ENCODE measurements at places on chromosomes 1 and 21.
A peak's percentile ranks its signal among the peaks of the same experiment; 100 is the strongest.

GRCh38 chr1:8482979-8483381 lies 165.1 kb downstream of the SLC45A1 start:
- DNase-seq = no peak

- no peak for DNase-seq
Observed at GRCh38 chr1:1815606-1816281, 37.5 kb upstream of the NADK start.

- peak; percentile 33 for DNase-seq
Observed at GRCh38 chr1:159991513-159991912, 37.5 kb upstream of the SLAMF9 start.

- DNase-seq = no peak
Observed at GRCh38 chr21:46431448-46431847, 27.2 kb upstream of the DIP2A start.

- no peak for DNase-seq
Observed at GRCh38 chr1:200665861-200666260, 3.8 kb downstream of the DDX59 start.

DNA sequence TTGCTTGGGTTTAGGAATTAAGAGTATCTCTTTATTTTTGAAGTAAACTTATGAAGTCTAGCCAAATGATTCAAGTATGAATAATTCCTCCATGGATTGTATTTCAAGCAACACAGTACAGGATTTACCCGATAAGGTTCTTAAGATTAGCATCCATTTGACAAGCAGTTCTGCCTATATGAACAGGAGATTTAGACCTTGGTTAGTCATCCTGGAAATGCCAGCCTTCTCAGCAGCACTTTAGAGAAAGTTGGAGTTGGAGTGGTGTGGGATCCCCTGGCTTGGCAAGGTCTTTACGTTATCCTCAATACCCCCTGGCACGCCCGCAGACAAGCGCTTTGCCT lies 1.6 kb downstream of the BCAR3 start:
- no peak for DNase-seq

DNA sequence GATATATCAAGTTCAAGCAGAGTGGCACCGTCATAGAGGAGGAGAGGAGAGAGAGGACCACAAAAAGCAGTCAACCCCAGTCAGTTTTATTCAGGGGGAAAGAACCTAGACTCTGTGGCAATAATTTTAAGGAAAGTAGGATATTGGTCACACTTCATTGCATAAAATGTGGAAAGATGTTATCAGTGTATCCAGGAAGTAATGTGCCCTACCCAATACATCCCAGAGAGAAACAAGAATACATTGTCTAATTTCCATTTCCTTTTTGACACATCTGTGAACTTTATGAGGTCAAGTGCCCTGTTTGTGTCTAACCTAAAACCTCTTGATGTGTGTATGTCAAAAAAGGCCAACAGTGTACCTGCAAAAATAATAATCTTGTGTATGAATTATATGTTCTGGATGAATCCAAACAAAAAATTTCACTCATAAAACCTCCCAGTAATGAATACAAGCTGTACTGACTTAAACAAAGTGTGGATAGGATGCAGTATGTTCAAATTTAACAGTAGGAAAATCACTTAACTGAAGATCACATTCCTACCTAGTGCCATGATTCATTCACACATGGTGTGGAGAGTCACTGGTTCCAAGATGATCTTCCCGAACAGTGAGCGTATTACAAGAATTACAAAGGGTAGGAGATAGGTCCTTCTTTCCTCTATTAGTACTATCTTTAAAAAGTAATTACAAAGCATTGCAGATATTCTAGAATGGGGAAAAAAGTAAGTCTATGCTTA lies 712.1 kb upstream of the CXADR start:
- no peak for DNase-seq

DNA sequence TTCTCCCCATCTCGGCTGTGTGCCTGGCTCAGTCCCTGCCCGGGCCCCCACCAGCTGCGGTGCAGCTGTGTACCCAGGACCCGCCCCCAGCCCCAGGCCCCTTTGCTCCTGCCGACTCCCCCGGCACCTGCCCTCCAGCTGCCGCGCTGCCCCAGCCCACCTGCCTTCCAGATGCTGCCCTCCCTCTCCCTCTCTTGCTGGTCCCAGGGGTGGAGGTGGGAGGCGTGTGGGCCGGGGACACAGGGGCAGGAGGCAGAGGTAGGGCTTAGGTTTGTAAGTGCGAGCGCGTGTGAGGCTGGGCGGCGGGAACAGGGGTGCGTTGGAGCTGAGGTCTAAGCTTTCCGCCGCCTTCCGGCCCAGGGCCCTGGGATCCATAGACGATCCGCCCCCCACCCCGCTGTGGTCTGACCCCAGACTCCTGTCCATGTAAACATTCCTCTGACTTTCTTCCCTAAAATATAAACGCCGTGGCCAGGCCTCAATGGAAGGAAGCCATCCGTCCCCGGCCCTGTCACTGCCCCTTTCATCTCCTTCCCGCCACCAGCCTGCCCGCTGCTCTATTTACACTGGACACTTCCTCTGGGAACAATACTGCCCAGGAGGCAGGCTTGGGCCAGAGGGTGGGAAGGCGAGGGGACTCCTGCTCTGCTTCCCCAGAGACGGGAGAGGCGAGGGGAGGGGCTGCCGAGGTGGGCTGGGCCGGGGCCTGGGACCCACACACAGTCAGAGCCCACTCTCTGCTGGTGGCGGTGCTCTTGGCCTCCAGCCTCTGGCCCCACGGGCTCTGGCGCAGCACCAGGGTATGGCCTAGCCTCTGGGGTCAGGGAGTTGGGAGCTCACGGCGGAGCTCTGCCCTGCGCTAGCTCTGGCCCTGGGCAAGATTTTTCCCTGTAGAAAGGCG lies 128.3 kb downstream of the CASZ1 start:
- no peak for DNase-seq

DNA sequence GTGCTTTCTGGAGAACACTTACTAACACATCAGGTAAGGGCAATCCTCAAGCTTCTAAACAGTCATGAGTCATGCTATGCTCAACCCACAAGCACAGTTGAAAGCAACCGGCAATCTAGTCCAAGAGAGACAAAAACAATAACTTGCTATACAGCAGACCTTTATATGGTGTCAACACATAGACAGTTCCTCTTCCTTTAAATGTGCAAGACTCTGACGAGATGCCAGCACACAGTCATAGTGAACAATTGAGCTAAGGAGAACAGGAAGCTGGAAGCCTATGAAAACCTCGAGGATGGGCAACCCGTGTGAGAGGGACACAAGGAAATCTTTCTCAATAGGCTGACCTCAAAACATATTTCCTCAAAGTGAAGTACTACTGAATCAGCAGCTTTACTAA lies 5.3 kb downstream of the ADIPOR1 start:
- peak; percentile 36 for DNase-seq

- DNase-seq = no peak
Observed at GRCh38 chr1:48196237-48196636, 26.3 kb upstream of the SLC5A9 start.

GRCh38 chr1:108521990-108522393 lies 37.9 kb upstream of the EEIG2 start:
- DNase-seq = peak; percentile 40

GRCh38 chr1:12386130-12386529 lies 156.3 kb downstream of the VPS13D start:
- no peak for DNase-seq

DNA sequence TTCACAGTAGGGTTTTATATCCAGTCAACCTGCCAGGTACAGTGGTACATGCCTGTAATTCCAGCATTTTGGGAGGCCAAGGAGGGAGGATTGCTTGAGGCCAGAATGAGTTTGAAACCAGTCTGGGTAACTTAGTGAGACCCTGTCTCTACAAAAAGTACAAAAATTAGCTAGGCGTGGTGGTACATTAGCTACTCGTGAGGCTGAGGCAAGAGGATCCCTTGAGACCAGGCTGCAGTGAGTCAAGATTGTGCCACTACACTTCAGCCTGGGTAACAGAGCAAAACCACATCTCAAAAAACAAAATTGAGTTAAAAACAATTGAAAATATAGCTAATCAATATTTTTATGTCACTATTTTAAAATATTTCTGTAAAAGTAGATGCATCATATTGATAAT lies 33.2 kb downstream of the DDI2 start:
- DNase-seq = no peak

DNA sequence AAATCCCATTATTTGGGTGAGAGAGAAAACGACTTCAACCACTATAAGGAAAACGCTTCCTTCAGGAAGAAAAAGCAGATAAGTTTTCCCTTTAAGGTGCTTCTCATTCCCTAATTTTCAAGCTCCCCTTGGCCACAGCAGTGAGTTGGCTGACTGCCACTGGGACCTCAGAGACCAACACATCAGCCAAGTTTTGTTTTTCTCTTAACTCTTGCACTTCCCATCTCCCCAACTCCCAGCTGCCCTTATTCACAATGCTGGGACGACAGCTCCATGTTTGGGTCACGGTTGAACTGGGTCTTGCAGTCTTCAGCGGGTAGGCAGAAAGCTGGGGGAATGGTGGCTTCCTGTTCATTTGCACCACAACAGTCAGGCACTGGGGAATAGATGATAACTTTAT lies 18.9 kb downstream of the SGIP1 start:
- no peak for DNase-seq

DNA sequence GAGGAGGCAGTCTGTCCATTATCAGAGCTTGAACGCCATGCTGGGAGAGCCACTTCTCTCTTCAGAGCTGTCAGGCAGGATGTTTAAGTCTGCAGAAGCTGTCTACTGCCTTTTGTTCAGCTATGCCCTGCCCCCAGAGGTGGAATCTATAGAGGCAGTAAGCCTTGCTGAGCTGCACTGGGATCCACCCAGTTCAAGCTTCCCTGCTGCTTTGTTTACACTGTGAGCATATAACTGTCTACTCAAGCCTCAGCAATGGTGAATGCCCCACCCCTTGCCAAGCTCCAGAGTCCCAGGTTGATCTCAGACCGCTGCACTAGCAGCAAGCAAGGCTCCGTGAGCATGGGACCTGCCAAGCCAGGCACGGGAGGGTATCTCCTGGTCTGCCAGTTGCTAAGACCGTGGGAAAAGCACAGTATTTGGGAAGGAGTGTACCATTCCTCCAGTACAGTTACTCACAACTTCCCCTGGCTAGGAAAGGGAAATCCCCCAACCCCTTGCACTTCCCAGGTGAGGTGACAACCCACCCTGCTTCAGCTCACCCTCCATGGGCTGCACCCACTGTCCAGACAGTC lies 32.5 kb downstream of the RGS13 start:
- DNase-seq = no peak

- peak; percentile 24 for DNase-seq
Observed at GRCh38 chr1:25033828-25034705, 104.0 kb upstream of the RUNX3 start.

GRCh38 chr1:33429856-33430691 lies 821 bp downstream of the PHC2 start:
- DNase-seq = peak; percentile 27

GRCh38 chr1:11708554-11709350 lies 17.2 kb downstream of the DRAXIN start:
- no peak for DNase-seq

DNA sequence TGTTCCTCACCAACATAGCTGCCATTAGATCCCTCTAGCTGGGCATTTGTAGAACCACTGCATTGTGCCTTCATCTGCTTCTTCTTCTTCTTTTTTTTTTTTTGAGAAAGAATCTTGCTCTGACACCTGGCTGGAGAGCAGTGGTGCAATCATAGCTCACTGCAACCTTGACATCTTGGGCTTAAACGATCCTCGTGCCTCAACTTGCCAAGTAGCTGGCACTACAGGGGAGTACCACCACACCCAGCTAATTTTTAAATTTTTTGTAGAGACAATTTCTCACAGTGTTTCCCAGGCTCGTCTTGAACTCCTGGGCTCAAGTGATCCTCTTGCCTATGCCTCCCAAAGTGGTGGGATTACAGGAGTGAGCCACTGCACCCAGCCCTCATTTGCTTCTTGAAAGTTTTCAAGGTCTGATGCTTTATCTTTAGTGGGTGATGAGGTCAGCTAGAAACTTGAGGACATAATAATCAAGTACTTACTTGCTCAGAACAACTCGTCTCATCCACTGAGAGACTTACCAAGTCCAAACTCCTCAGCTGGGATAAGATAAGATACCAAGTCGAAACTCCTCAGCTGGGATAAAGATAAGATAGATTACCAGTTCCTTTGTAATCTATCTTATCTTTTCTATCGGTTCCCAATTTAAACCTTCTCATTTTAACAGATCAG lies 71.5 kb downstream of the MACF1 start:
- no peak for DNase-seq

GRCh38 chr1:9878404-9878803 lies 31.7 kb downstream of the CTNNBIP1 start:
- DNase-seq = no peak

DNA sequence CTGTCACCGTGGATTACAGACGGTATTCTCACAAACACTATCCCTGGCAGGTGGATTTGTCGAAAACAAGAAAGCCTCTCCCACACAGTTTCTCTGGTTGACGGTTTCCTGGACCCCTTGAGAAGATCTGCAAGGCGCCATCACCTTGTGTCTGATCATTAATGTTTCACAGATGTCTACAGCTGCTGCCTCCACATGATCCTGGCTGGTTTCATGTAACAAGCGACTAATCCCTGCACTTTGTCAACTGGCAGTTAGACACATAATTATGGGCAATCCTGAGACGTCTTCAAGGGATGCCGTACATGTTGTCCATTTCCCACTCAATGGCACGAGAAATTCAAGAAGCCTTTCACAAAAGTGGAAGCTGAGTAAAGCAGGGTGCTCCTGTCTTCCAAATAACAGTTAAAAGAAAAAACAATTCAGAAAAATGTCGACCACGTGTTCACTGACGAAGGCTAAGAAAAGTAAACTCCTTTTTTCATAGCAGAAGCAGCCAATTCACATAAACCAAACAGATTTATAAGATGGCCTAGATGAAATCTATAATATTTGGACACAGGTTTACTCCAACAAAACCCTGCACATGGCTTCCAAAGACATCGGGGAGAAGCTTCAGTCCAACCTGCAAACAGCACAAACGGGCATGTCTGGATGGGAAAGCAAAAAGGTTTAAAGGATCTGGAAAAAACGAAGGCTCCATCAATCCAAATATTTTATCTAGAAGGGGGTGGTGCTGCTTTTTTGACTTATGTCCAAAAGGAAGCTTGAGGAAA lies 52.2 kb downstream of the CAPZB start:
- DNase-seq = no peak

DNA sequence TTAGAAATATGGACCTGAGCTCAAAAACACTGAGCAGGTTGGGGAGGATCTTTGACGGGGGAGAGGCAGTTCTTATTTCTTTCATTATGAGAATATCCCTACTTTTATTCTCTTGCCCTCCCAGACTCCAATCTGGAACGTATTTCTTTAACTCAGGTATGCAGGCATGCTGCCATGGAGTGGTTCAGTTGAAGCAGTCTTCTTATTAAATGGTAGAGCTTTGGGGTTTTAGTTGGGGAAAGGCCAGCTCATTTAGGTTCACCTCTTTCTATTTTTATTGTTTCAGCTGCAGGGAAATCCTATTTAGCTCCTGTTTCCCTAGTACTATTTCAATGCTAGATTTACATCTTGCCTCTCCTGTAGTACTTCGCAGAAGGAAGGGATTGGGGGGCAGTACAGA lies 198.9 kb downstream of the TTLL7 start:
- DNase-seq = no peak

GRCh38 chr1:173191011-173191705 lies 16.0 kb downstream of the TNFSF4 start:
- no peak for DNase-seq

- DNase-seq = no peak
Observed at GRCh38 chr1:18351735-18352134, 129.0 kb upstream of the KLHDC7A start.

Measured in hematopoietic multipotent progenitor cell treated with erythropoietin and hydrocortisone succinate and interleukin-3 and kit ligand, for 8 days (in vitro differentiated cells).